ENCODE measurements at places on chromosomes 2 and 18. TPM values are rescaled to one million over a fixed set of nuclear protein-coding genes. Genes with fewer than 3 reads are reported as not detected.

Gene CD226
- total RNA-seq = 0.48 TPM

Gene SCN7A
- not detected for total RNA-seq

GRCh38 chr2:20430035-20430434, 16.8 kb upstream of the RHOB start:
- H3K4me1 ChIP-seq = peaks cover 23% of the 10 kb centered on the region
- no peaks in the 10 kb centered on the region for H3K36me3 ChIP-seq
- no peak overlapping the region for H3K4me3 ChIP-seq
- H3K27ac ChIP-seq = no peak overlapping the region

Gene RAPGEF4
- not detected for total RNA-seq

DNA sequence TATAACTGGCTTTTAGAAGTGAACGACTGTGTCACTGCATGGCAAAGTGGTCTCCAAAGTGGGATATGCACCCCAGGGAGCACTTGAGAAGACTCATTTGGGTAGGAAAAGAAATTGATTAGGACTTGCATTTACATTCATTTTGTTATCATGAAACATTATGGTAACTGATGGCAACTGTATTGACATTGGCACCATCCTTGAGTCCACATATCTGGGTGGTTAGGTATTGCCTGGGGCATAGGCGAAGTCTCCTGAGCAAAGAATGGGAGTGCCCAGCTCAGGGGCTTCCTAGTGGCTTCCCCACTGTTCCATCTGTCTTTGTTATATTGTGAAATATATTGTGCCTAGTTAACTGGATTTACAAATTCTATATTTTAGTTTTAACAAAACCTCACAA, 29.2 kb downstream of the SPATS2L start:
- H3K36me3 ChIP-seq = peaks cover 32% of the 10 kb centered on the region
- H3K27me3 ChIP-seq = no peaks in the 10 kb centered on the region
- peak overlapping the region; percentile 54 for H3K27ac ChIP-seq
- no peak for DNase-seq

- H3K27ac ChIP-seq = peak within 1 kb of the TSS; percentile 96
- H3K27me3 ChIP-seq = peaks cover 1% of the 10 kb centered on the region
- peak; percentile 74 for DNase-seq
Measured at GRCh38 chr2:96305091-96305978, at the start of gene SNRNP200. Gene SNRNP200 (minus strand): TSS chr2:96305546. CDS start chr2:96305437, 109 bp downstream.

GRCh38 chr2:17626986-17627385, 86.5 kb downstream of the VSNL1 start:
- no peak for DNase-seq
- no peak overlapping the region for H3K4me3 ChIP-seq
- peaks cover 2% of the 10 kb centered on the region for H3K4me1 ChIP-seq
- no peaks in the 10 kb centered on the region for H3K36me3 ChIP-seq
- H3K27ac ChIP-seq = no peak overlapping the region

GRCh38 chr18:27996801-27997272, 180.1 kb downstream of the CDH2 start:
- peak overlapping the region; percentile 30 for H3K27ac ChIP-seq
- H3K36me3 ChIP-seq = peaks cover 54% of the 10 kb centered on the region
- peaks cover 2% of the 10 kb centered on the region for H3K27me3 ChIP-seq
- no peak overlapping the region for H3K4me3 ChIP-seq
- peak; percentile 42 for DNase-seq

Measured in HFFc6 (cell line).